Stimulated activated CD4-positive, alpha-beta T cell treated with anti-CD3 and anti-CD28 coated beads, TNF-alpha, amount 100 ng/mL, for 1 hour (primary cell): ENCODE measurements at places on chromosomes 6 and 20.

DNA sequence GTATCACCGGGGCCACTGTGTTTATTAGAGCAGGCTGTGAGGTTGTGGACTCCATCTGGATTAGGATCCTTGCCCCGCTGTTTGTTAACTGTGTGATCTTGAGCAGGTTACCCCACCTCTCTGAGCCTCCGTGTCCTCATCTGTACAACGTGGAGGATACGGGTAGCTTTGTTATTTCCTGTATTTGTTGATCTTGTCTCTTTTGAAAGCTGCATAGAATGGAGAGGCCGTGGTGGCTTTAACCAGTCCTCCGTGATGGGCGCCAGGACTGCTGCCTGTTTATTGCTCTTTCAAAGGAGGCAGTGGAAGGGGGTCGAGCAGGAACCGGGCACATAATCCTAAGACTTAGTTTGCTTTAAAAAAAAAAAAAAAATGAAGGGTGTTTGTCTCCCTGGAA lies 22.9 kb downstream of the BCAS4 start:
- no peak for DNase-seq

DNA sequence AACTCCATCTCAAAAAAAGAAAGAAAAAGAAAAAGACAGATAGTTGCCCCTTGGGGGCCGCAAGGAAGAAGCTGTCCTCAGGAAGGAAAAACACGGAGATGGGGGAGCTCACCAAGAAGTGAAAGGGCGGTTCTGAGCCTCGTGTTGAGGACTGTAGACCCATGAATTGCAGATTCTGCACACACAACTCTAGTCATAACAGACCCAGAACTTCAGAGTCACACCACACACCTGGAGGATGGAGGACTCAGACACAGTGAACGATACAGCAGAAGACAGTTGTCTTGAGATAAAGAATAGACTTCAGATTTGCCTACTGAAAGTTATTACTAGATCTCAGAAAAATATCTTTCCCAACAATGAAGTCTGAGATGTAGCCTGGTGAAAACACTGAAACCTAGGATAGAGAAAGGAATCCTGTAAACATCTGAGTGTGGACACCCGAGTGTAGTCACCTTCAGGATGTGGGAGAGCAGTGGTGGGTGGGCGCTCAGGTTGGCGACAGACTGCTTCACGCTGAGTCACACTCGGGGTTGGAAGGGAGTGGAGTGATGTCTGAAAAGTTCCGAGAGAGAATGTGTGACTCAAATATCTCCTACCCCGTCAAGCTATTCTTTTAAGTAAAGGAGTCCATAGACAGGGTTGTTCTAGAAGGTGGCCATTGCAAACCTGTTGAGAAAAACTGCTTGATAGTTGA lies 88.1 kb downstream of the MAP3K4 start:
- no peak for DNase-seq

DNA sequence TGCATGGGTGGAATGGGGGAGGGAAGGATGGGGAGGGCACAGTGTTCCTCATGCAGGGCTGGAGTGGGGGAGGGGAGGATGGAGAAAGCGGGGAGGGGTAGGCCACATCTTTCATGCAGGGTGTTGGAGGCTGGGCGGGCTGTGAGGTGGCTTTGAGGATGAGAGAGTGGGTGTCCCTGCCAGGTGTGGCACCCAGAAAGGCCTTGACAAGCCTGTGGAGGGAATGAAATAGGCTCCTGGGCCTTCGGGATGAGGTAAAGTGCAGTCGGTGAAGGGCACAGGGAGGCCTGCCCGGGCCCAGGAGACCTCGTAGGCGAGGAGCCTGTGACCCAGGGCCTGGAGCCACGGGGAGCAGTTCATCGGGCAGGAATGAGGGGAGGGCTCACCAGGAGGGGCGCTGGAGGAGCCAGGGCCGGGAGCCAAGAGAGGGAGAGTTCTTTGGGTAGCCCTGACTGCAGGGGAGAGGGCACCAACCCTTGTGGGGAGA lies 7.6 kb downstream of the CEBPB start:
- DNase-seq = no peak

DNA sequence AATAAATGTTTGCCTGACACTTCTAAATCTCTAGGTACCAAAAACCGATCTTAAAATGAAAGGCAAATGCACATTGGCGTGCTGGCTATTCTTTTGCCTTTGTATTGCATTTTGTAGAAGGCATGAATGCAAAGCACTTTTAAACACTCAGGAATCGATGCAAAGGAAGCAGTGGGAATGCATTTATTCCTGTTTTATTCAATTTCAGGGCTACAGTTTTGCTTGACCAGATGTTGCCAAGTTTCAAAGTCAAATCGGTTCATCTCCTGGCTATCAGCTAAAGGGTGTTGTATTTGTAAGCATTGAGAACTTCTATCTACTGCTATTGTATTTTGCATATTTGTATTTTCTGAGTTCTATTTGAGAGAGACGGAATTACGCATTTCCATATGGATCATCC lies 659.8 kb upstream of the SLC35B3 start:
- DNase-seq = no peak

GRCh38 chr6:170093658-170094596 lies 197.0 kb downstream of the DLL1 start:
- no peak for DNase-seq

DNA sequence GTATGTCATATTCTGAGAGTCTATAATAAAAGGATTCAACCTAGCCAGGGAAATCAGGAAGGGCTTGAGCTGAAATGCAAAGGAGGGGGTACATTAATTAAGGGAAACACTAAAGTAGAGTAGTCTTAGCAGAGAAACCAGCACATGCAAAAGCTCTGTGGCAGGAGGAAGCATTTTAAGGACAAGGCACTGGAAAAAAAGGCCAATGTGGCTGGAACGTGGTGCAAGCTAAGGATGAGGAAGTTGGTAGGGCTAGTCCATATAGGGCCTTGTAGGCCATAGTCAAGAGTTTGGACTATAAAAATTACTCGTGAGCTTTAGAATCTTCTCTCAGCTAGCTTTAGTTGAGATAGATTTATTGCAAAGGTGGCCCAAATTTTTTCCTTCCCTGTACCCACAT lies 75.2 kb upstream of the TOP1 start:
- DNase-seq = no peak

- DNase-seq = no peak
Observed at GRCh38 chr6:96104910-96105309, 89.1 kb downstream of the FUT9 start.

GRCh38 chr6:82179415-82179814 lies 68.1 kb downstream of the IBTK start:
- DNase-seq = no peak
